ENCODE measurements at places on chromosomes 2 and 18.

DNA sequence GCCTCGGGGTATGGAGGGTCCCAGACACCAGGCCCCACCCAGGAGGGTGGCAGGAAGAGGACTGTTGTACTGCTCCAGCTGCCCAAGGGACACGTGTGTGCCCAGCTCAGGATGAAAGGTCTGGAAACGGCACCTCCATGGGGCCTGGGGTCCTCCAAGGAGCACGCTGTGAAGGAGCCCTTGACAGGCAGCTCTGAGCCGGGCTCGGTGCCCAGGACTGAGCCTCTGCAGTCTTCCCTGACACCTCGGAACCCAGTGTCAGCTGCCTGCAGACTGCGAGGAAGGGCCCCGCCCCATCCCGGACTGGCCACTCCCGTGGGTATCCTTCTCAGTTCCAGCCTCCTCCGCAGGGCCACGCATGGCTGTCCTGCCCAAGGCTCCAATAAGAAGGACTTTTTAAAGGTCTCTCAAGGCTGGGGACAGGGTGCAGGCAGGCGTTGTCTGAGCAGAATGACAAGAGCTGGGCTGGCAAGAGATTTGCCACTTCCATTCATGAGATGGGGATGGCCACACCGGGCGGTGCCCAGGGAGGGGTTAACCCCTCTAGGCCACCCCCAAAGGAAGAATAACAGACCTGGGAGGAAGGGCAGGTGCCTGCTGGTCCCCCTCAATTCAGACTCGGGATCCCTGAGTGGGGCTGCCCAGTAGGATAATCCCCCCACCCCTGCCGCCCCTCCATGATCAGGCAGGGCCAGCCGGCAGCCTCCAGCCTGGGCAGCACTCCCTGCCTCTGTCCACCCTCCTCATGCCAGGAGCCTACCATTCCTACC, 8.9 kb downstream of the ECEL1 start:
- DNase-seq: no peak

DNA sequence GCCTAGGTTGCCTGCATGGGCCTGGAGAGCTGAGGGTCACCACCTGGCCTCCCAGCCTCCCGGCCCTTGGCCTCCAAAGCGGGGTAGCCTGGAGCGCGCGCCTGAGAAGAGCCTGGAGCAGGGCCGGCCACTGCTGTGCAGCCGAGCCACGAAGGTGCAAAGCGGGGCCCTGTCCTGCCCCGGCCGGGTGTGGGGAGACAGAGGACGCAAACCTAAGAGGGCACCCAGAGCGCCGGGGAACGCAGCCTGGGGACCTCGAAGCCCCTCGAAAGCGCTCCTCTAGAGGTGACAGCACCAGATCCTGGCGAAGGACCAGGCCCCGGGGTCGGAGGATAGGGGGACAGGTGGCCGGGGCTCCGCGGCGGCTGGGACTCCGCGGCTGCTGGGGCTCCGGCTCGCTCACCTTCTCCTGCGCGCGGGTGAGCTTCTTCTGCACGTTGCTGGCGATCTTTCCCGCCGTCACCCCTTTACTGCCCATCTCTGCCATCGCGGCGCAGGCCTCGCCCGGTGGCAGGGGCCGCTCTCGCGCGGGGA, 430 bp downstream of the BIN1 start:
- DNase-seq: no peak

GRCh38 chr2:47179388-47179787, 24.3 kb upstream of the STPG4 start:
- no peak for DNase-seq

DNA sequence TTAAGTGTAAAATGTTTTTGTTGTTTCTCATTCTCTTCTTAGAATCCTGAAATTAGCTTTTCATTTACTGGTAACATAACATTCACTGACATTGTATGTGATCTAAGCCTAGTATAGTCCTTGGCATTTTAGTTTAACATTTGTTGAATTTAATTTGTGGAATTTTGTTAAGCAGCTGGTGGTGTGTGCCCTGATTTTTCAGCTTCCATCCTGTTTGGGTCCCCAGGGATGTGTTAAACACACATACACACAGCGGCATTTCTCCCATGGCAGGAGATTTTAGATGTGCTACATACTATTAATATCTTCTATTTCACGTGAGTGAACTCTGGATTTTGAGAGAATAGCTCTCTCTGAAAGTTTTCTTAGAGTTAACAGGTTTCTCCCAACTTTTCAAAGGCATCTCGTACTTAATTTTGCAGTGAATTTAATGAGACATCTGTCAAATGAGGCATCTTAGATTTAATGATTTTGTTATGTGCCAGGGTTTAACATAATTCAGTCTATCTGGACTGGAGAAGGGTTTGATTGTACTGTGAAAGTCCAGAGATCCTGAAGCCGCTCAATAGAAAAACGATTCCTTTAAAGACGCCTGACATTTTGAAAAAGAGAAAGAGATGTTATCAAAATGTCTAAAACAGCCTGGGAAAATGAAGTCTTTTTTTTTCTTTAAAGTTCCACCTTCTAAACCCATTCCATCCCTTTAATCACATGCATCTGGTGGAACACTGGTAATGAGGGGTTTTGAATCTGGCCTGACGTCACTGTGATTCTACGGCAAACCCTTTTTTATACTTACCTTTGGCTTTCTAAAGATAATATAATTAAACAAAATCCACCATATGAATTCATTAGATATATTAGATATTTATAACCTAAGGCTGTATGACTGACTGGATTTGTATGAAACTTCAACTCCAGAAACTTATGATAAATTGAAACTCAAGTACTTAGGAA, 6.8 kb downstream of the PHLPP1 start:
- no peak for DNase-seq

DNA sequence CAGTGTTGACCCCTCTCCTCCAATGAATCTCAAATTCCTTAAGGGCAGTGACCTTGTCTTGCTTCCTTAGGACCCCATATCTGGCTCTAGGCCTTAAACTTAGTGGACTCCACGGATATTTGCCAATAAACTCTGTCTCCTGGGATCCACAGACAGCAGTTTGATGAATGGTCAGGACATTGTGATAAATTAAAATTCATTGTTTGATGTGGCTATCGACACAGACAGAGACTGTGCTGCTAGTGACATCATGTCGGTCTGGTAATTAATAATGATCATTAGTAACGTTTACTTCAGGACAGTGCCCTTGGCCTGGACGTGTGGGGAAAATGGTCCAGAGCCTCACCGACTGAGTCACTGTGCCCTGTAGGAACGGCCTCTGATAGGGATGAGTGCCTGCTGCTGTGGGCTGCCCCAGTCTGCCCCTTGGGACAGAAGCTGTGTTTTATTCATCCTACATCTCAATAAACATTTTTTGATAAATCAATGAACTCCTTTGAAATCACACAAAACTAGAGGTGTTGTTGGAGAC, 5.2 kb upstream of the SLC35F6 start:
- no peak for DNase-seq

- DNase-seq: no peak
These were observed 57.6 kb upstream of the SERTAD2 start for GRCh38 chr2:64711252-64711800.

DNA sequence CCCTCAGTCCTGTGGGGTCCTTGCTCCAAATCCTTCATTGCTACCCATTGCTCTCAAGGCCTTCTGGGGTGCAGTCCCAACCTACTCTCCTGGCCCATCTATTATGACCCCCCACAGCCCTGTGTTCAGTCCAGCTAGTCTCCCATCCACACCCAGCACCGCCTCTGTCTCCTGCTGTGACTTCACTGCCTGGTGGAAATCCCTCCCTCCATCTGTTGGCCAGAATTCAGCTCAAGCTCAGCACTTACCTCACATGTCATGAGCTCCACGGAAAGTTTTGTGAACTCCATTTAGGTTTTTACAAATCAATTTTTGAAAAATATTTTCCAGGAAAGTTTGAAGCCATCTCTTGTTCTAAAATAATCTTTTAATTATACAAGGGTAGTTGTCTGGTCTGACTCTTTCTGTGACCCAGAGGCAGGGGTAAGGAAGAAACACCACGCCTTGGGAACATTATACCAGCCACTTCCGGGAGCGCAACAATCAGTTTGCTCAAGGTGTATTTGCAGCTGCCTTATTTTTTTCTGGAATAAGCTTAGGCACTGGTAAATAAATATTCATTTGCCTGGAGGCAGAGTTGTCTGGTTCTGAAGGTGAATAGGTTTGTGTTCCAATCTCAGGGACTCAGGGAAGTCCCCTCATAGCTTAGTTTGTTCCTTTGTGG, 110.8 kb downstream of the VIT start:
- no peak for DNase-seq

- DNase-seq: no peak
These were observed 33.8 kb downstream of the PRELID3A start for GRCh38 chr18:12441475-12442034.

All from stimulated activated CD8-positive, alpha-beta memory T cell treated with anti-CD3 and anti-CD28 coated beads, Interleukin-7, amount 100 ng/mL, for 48 hours (primary cell).